ENCODE measurements at places on chromosomes 1 and 21.

DNA sequence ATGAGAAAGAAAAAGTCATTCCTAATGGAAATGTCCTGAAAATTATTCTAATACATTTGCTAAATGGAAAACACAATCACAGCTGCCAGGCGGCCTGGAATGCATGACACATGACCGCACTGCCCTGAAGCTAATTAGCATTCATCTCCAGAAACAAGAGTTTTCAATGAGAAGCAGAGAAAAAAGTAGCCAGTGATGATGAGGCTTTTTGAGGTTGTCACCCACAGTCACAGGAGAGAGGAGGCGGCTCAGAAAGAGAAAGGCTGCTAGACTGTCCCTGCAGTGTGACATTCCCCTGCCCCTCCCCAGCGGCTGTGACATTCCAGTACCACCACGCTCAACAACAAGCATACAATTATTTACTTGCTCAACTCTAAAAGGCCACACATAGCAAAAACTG is 122.9 kb upstream of the KRTAP19-8 start:
- no peak for DNase-seq

DNA sequence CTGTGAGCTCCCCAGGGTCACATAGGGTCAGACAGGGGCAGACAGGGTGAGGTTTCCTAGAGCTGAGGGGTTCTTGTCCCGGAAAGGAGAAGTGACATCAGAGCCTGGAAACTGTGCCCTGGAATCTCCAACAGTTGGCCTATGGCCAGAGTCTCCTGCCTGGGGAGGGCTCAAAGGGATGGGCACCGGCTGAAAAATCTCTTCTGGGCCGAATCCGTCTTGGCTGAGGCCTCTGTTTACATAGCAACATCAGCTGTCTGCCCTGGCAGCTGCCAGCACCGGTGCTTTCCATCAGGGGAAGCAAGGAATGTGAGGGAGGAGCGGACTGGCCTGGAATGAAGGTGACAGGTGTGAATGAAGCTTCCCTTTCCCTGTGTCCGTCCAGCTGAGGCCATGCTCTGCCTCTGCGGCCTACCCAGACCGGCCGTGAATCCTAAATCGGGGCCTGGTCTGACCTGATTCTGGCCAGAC is 30.7 kb downstream of the VASH2 start:
- no peak for DNase-seq

DNA sequence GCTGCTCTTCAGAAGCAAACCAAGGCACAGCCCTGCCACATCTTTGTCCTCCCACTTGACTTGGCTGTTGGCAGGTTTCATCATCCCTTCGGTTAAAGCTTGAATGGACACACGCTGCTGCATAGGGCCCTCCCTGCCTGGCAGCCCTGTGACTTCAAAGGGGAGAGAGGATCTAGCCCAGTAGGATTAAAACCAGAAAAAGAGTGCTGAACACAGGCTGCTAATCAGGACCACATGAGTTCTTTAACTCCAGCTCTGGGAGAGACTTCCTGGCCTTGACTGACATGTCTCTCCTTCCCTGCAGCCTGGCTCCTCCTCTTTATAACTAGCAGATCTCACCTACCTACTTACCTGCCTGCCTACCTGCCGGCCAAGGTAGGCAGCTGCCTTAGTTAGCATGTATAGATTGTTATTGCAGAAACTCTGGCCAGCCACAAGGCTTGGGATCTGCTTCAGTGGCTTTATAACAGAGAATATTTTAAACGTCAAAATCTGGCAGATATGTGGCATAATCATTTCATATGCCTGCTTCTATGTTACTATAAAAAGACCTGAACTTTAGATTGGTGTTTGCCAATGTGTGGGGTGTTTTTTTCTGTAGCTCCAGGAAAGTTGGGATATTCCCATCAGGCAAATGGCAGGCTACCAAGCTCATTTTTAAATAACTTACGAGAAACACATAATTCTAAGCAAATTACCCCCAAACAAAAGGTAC is 49.4 kb downstream of the ERG start:
- no peak for DNase-seq

DNA sequence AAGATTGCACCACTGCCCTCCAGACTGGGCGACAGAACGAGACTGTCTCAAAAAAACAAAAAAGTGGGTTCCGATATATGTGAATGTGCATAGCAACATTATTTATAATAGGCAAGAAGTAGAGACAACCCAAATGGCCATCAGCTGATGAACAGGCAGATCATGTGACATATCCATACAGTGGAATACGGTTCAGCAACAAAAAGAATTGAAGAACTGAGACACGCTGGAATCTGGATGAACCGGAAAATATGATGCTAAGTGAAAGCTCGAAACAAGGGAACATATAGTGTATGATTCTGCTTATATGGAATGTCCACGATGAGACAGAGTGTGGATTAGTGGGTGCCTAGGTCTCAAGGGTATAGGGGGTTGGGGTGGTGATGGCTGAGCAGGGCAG is 28.5 kb upstream of the MORC3 start:
- DNase-seq = no peak

- no peak for DNase-seq
Observed at GRCh38 chr1:11486231-11487009, 7.5 kb downstream of the DISP3 start.

DNA sequence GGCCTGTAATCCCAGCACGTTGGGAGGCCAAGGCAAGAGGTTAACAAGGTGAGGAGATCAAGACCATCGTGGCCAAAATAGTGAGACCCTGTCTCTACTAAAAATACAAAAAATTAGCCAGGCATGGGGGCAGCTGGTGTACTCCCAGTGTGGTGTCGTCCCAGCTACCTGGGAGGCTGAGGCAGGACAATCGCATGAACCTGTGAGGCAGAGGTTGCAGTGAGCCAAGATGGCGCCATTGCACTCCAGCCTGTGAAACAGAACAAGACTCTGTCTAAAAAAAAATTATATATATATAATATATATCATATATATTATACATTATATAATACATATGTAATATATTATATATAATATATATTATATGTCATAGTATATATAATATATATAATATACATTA is 249.2 kb upstream of the TPTE start:
- DNase-seq = no peak

GRCh38 chr1:248918131-248918530 is 12.1 kb downstream of the PGBD2 start:
- DNase-seq = no peak

- DNase-seq = peak; percentile 21
Observed at GRCh38 chr1:65792669-65793358, at the start of gene PDE4B. PDE4B (plus strand) TSS chr1:65792895.

GRCh38 chr1:163737261-163737660 is 415.5 kb downstream of the NUF2 start:
- no peak for DNase-seq

DNA sequence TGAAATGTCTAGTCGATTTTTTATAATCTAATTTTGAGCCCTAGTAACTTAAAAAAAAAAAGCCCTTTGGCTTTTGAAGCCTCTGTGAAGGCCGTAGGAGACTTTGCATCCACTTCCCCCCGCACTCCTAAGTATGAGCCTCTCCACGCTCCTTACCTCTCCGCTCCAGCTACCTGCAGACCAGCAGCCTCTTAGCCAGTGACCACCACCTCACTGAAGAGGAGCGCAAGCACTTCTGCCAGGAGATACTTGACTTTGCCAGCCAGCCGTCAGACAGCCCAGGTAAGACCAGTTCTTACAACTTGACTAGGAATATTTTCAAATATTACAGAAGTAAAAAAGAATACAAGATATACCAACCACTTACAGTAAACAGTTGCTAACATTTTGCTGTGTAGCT is 27.4 kb upstream of the PWP2 start:
- no peak for DNase-seq

DNA sequence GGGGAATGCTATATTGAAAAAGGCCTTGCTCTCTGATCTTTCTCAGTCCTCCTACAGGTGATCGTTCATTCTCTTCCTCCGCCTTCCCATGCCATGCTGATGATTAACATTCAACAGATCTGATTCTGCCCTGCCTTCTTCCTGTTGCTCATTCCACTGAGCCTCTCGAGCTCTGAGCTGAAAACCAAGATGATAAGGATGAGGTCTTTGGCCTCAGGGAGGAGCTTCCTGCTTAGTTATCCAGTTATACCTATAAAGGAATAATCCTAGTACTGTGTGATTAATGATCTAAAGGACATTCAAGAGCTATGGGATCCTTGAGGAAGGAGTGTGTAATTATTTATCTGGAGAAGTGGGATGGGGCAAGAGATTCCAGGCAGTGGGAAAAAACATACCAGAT is 25.2 kb upstream of the MAP3K7CL start:
- no peak for DNase-seq

GRCh38 chr1:151418081-151418480 is 18.7 kb downstream of the PSMB4 start:
- DNase-seq = no peak

DNA sequence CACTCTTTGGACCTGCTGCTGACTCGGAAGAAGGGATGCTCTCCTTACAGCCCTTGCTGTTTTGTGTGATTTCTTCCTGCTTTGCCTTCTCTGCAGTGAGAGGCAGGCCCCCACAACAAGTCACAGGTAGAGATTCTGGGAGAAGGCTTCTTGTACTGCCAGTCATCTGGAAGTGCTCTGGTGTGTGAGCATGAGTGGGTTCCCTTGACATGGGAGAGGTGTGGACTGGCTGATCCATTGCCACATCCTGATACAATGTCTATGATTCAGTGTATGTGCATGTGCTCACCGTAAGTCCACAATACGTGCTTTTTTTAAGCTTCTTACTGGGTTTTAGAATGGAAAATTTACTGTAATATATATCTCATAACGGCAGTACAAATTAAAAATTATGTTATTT is 46.0 kb upstream of the PLA2G4A start:
- no peak for DNase-seq

DNA sequence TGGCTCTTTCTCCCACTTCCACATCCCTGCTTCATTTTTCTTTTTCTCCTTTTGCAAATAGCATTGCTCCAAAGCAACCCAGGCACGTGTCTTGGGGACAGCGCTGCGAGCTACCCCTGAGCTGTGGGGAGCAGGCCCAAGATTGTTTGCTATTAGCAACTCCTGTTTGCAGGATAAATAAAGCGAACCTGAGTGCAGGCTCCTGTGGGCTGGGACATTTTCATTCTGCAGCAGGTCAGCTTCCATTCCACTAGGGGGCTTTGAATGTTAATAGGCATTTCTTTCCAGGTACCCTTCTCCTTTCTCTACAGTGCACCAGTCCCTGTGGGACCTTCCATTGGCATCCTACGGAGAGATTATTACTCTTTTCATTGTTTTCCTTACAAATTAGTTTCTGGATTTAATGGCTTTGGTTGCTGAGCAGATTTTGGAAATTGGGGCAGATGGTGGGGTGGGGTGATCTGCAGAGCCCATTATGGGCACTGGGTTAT is 54.0 kb downstream of the OLFML3 start:
- no peak for DNase-seq

DNA sequence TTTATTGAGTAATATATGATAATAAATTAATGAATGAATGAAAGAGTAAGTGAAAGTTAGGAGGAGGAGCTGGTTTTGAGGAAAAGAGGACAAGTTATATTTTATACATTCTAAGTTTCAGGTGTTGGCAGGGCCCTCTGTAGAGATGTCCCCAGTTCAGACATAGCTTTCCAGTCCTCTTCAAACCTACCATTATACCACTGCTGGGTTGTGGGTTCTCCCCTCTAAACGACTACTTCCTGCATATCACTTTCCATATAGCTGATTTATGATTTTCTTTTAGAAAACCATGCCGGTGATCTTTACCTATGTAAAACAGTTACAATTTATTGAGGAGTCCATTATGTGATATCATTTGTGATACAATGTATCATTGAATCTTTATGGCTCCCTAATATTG is 116.9 kb downstream of the RUNX1 start:
- DNase-seq = no peak

DNA sequence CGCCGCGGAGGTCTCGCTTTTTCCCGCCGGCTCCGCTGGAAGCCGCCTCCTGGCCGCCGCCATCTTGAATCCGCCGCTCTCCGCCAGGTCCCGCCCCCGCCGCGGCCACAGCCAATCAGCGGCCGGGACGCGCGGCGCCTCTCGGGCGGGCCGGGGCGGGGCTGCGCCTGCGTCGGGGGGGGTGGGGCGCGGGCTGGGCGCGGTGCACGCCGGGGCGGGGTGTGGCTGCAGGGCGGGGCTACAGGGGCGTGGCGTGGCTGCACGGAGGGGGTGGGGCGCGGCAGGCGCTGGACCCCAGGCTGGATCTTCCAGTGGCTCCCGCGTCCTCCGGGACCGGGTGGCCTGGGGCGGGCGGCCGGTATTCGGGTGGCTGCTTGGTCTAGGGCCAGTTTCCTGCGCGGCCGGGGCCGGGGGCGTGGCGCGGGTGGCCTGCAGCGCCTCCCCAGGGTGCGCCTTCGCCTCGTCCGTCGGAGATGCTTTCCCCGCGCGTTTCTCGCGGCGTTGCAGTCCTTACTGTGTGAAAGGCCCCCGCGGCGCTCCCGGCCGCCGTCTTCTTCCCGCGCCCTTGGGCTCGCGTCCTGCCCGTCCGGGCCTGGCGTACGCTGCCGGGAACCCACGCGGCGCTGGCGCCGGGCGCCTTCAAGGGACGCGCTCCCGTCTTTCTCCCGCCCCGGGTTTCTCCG is 575 bp downstream of the PCNT start:
- peak; percentile 87 for DNase-seq

GRCh38 chr1:201842472-201843027 is 13.6 kb downstream of the IPO9 start:
- DNase-seq = no peak

- no peak for DNase-seq
Observed at GRCh38 chr1:15983275-15983674, 7.4 kb upstream of the ZBTB17 start.

DNA sequence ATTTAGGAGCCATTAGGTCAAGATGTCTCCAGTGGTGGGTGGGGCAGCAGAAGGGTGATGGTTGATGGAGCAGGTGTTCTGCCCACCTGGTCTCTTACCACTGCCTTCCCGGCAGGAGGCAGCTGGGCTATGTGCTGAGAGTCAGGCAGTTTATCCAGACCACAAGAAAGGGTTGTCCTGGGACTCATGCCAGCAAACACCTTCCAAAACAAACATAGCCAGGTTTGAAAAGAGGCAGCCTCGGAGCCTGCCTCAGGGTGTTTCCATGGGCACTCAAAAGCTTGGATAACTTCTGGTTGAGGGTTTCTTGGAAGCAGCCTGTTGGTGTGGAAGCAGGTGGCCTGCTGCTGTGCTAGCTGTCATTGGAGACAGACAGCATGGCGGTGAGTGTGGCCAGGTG is 187.2 kb downstream of the PCP4 start:
- no peak for DNase-seq

GRCh38 chr1:12080156-12080555 is 17.1 kb downstream of the TNFRSF8 start:
- no peak for DNase-seq

DNA sequence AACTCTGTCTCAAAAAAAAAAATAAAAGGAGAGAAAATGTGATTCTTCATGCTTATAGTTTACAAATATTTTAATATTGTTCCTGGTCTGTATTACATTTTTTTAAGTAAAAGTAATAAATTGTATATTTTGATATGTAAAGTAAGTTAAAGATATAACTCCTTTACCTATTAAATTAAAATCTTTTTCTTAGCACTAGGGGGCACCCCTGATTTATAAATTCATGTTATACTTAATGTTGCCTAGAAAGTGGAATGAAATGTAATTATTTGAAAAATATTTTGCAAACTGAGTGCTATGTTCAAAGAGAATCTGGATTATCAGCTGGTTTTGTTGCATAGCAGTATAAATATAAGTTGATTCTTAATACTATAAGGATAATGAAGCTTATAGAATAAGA is 49.2 kb downstream of the RALGPS2 start:
- no peak for DNase-seq

- no peak for DNase-seq
Observed at GRCh38 chr1:237000191-237000590, 4.0 kb downstream of the MT1HL1 start.

GRCh38 chr1:5913876-5914275 is 78.3 kb downstream of the NPHP4 start:
- DNase-seq = no peak

- peak; percentile 95 for DNase-seq
Observed at GRCh38 chr1:24642481-24643362, at the start of gene SRRM1. SRRM1 (plus strand) TSS chr1:24643302; CDS start chr1:24643327, 25 bp downstream.
